ENCODE measurements at places on chromosomes 4 and X.

DNA sequence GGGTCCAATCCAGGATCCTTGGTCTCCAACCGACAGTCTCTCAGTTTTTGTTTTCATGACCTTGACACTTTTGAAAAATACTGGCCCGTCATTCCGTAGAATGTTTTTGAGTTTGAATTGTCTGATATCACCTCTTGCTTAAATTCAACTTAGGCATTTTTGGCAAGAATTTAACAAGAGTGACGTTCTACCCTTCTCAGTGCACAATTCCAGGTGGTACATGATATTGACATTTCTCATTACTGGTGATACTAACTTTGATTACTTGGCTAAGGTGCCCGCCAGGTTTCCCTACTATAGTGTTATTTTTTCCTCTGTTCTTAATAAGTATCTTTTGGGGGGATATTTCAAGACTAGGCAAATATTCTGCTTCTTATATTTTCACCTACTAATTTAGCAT is 215.1 kb downstream of the NR3C2 start:
- DNase-seq: no peak

DNA sequence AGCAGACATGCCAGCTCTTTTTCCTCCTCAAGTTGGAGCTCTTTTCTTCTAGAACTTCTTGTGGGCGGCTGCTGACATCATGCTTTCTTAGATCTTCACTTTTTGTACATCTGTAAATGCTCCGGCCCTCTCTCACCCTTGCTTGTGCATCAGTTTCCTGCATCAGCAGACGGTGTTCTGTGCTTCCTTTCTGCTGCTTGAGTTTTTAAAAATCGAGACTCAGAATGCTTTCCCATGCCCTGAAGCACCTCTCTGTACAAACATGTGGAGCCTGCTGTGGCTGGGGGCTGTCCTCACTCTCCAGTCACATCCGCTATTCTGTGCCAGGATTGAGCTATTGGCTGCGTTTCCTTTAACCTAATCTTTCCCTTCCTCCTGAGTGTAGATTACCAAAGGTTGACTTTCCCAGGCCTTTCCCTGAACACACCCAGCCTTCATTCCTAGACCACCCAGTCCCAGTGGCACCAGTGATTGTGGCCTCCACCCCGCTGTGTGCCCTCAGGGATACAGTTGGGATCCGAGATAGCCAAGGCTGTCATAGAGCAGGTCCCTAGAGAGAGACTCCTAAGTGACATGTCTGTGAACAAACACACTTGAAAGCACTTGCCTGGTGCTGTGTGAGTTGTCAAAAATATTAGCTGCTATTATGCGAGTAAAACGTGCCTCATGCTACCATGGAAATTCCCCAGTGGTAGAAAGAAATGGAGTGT is 41.9 kb downstream of the TNIP2 start:
- DNase-seq: no peak

- peak; percentile 66 for DNase-seq
Observed at GRCh38 chr4:150510176-150510865, 71.6 kb upstream of the MAB21L2 start.

- DNase-seq: no peak
Observed at GRCh38 chr4:159293811-159294515, 191.1 kb downstream of the RAPGEF2 start.

DNA sequence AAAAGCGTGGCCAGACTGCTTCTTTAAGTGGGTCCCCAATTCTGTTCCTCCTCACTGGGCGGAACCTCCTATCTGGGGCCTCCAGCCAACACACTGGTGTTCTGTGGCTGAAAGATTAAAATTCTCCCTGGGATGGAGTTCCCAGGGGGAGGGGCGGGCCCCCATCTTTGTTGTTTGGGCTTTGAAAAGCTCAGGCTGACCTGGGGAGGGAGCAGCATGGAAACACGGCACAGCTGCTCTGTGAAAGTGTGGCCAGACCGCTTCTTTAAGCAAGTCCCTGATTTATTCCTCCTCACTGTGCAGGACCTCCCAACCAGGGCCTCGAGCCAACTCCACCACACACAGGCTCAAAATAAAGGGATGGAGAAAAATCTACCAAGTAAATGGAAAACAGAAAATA is 219.5 kb downstream of the TMEM47 start:
- no peak for DNase-seq

- no peak for DNase-seq
Observed at GRCh38 chr4:56215141-56215783, 172.0 kb downstream of the AASDH start.

- no peak for DNase-seq
Observed at GRCh38 chr4:36551697-36552214, 270.3 kb downstream of the DTHD1 start.

GRCh38 chr4:180434131-180434895 is 1808.9 kb upstream of the TENM3 start:
- no peak for DNase-seq

- DNase-seq: no peak
Observed at GRCh38 chrX:11430271-11430670, 137.1 kb downstream of the AMELX start.

GRCh38 chr4:155738548-155738947 is 20.3 kb upstream of the GUCY1B1 start:
- peak; percentile 24 for DNase-seq

- DNase-seq: no peak
Observed at GRCh38 chrX:19863212-19863856, 24.1 kb downstream of the SH3KBP1 start.

GRCh38 chr4:113148925-113149324 is 99.5 kb downstream of the ANK2 start:
- DNase-seq: no peak

GRCh38 chrX:49919617-49920016 is 2.8 kb upstream of the CLCN5 start:
- DNase-seq: peak; percentile 39

GRCh38 chr4:3219761-3220475 is 29.0 kb upstream of the MSANTD1 start:
- DNase-seq: no peak

DNA sequence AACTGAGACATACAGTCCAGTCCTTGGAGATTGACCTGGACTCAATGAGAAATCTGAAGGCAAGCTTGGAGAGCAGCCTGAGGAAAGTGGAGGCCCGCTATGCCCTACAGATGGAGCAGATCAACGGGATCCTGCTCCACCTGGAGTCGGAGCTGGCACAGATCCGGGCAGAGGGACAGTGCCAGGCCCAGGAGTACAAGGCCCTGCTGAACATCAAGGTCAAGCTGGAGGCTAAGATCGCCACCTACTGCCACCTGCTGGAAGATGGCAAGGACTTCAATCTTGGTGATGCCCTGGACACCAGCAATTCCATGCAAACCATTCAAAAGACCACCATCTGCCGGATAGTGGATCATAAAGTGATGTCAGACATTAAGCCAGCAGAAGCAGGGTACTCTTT is 20.4 kb upstream of the FRMPD3 start:
- DNase-seq: no peak

DNA sequence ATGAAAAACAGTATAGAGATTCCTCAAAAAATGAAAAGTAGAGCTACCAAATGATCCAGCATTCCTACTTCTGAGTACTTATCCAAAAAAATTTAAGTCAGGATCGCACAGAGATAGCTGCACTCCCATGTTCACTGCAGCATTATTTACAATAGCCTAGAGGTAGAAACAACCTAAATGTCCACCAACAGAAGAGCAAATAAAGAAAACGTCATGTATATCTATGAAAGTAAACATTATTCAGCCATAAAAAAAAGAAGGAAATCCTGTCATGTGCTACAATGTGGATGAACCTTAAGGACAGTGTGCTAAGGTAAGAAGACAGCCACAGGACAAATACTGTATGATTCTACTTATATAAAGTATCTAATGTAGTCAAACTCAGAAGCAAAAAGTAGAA is 12.4 kb downstream of the THOC2 start:
- DNase-seq: no peak

- DNase-seq: peak; percentile 36
Observed at GRCh38 chr4:100340512-100341485, 150.5 kb upstream of the DDIT4L start.

GRCh38 chr4:188841523-188841922 is 702.3 kb downstream of the TRIML1 start:
- DNase-seq: no peak

GRCh38 chrX:44042751-44043150 is 69.6 kb upstream of the NDP start:
- no peak for DNase-seq

- no peak for DNase-seq
Observed at GRCh38 chr4:163610648-163611047, 116.2 kb downstream of the TMA16 start.

DNA sequence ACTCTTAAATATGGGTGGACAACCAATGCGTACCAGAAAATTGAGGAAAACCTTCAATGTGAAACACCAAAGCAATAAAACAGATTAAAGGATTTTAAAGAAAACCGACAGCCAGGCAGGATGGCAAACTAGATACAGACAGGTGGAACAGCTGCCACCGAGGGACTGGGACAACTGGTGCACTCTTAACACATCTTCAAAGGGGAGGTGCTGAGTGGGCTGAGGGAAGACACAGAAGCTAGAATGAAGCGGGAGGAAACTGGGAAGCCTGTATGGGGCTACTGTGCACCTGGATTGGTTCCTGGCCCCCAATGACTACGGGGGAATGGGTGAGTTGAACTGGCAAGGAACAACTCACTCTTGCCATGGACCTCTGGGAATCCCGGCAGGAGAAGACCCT is 20.7 kb downstream of the ZNF280C start:
- no peak for DNase-seq

DNA sequence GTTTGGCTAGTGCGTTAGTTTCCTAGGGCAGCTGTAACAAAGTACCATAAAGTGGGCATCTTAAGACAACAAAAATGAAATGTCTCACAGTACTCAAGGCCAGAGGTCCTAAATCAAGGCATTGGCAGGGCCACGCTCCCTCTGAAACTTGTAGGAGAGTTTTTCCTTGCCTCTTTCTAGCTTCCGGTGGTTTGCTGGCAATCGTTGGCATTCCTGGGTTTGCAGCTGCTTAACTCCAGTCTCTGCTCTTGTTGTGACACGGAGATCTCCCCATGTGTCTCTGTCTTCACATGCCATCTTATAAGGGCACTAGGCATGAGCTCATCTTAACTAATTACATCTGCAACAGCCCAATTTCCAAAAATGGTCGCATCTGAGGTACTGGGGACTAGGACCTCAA is 362.0 kb upstream of the BOD1L1 start:
- DNase-seq: no peak

DNA sequence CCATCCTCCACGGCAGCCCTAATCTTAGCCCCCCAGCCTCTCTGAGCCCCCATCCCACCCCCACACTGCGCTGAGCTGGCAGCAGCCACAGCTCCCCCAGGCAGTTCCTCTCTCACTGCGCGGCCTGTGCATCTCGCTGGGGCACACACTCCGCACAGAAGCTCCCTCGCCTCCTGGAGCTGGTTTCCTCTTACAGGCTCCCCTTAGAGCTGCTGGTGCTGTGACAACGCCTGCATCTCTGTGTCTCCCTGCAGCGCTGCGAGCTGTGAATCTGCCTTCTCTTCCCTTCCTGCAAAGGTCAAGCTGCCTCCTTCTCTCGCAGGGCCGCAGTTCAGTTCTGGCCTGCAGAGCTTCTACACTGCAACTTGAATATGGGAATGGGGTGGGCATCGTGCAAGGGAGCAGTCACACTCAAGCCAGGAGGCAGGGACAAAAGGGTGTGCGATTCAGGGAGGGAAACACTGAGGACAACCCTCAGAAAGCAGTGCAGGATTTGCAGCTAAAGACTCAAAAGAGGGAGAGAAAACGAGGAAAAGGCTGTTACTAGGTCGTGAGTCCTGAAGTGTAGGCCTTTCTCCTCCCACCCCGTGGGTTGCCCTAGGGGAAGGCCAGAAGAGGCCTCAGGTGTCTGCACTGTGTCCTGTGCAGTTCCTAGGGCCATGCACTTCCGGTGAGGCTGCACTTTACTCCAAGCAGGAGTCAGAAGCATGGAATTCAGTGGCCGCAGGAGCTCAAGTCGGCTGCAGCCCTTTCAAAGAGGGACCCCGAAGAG is 87.0 kb downstream of the BCOR start:
- DNase-seq: no peak

DNA sequence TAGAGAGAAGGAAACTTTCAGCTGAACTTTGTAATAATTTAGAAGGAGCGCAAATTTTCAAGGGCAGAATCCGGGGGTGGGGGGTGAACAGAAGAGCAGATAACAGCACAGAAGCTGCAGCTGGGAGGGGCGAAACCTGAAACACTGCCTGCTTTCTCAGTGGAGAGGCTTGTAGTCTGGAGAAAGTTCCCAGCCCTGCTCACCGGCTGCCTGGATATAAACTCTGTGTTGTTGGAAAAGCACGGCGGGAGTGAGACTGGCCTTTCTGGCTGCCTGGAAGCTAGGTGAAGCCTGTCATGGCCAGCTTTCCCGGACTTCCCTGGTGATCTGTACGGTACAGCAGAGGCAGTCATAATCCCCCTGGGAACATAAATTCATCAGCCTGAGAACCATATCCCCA is 1352.1 kb upstream of the DIAPH2 start:
- no peak for DNase-seq

- DNase-seq: no peak
Observed at GRCh38 chr4:11869191-11869870, 440.6 kb upstream of the HS3ST1 start.

DNA sequence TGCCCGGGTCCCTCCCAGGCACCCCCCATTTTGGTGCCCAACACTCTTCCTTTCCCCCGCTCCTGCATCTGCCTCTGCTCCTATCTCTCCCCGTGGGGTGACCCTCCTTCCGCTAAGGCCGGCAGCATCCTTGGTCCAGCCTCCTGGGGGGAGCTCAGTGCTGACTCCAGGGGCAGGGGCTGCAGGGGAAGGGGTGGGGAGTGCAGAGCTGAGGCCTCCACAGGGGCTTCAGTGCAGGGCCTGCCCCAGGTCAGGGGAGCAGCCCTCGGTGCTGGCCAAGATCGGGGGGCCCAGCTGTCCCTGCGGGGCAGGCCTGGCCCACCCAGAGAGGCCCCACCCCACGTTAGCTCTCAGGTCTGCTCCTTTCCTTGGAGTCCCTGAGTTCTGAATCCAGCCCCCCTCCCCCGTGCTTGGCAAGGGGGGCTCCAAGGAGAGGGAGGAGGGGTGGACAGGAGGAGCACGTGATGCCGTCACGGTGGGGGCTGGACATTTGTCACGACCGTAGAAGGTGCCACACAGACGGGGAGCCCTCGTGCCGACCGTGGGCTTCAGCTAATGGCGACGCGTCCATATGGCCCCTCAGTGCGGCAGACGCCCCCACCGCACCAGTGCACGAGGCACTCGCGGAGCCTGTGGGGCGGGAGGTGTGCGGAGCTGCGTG is 63.5 kb upstream of the ADRA2C start:
- DNase-seq: no peak

- no peak for DNase-seq
Observed at GRCh38 chr4:174808836-174809235, 20.2 kb downstream of the GLRA3 start.

DNA sequence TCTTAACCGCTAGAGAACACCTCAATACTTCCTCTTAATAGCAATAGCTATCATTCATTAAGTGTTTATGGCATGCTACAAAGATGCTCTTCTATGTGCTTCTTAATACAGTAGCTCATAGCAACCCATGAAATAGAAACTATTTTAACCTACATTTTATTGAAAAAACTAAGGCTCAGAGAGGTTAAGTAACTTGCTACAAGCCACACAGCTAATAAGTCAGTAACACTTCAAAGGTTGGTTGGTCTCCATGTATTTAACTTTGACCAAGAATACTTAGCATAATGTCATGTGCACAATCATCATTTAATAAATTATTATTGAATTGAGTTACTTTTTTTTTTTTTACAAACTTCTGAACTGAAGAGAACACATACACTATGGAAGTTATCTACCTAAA is 36.1 kb downstream of the IL13RA1 start:
- DNase-seq: no peak

- no peak for DNase-seq
Observed at GRCh38 chrX:115576676-115577075, 15.7 kb downstream of the PLS3 start.
